ENCODE measurements at places on chromosomes 11 and 22.

- DNase-seq = no peak
Observed at GRCh38 chr11:115220423-115220822, 283.8 kb downstream of the CADM1 start.

DNA sequence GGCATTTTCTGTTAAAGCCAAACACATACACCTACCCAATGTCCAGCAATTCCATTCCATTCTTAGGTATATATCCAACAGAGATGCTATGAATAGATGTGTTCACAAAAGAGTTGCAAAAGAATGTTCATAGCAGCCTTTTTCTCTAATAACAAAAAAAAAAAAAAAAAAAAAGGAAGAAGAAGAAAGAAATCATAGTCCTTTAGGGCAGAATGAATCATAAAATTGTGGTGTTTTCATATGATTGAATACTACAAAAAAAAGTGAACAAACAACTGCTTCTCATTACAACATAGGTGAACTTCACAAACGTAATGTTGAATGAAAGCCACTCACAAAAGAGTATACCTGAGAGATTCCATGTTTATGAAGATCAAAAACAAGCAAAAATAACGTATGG, 66.8 kb upstream of the GRK3 start:
- no peak for DNase-seq

DNA sequence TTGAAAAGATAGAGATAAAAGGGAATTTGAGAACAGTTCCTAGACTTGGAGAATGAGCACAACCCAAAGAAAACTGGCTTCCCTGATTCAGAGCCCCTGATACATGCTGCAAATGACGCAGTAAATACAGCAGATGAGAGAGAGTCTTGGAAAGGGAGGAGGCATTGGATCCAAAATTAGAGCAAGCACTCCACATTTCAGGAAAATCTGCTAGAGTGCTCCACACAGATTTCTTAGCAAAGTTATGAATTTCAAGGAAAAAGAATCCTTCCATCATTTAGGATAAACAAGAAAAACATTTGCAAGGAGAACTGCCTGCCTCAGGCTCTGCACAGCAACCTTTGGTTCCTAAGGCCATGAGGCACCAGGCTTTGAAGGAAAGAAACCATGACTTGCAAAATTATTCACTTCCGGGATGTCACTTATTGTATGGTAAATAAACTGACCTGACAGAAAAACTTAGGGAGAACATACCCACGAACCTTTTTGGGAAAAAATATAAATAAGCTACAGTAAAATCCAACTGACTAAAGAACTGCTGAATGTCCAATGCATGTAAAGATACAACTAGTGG, 89.8 kb upstream of the RTL6 start:
- DNase-seq = no peak

- no peak for DNase-seq
Observed at GRCh38 chr22:36913427-36914389, at the start of gene CSF2RB. CSF2RB (plus strand) TSS chr22:36913628; CDS start chr22:36922208, 8,580 bp downstream.

DNA sequence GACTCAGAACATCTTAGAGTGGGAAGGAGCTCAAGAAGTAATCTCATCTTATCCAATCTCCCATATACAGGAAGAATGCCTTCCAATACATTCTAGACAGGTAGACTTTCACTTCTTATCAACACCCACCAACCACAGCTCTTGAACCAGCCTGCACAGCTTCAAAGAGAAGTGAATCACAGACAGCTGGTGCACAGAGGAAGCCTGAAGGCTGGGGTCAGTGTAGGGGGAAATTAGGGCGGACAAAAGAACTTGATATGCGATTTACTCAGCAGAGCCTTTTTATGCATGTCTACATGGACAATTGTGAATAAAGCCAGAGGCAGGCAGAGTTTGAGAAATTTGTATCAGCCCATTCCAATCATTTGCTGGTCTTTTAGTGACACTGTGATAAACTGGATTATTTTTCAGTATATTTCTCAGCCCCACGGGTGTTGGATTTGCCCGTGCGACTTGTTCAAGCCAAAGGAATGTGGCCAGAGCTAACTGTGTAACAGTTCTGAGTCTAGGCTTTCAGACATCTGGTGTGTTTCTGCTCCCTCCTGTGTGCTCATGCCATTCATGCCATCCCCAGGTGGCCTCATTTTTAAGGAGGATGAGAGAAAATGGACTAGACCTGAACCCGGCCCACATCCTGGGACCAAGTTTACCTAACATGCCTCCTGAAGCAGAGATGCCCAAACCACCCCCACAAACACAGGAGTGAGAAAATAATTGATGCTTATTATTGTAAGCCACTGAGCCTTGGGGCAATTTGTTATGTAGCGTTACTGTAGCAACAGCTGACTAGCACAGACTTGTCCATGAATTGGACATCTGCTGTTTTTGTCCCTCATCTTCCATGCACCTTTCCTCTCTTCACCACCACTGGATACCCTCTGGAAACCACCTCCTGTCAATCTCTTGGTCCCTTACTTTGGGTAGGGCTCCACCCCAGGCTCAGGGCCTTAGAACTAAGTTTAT, 137.5 kb upstream of the HSD17B12 start:
- DNase-seq = no peak

GRCh38 chr22:38414009-38414395, 41.0 kb downstream of the KCNJ4 start:
- DNase-seq = no peak

DNA sequence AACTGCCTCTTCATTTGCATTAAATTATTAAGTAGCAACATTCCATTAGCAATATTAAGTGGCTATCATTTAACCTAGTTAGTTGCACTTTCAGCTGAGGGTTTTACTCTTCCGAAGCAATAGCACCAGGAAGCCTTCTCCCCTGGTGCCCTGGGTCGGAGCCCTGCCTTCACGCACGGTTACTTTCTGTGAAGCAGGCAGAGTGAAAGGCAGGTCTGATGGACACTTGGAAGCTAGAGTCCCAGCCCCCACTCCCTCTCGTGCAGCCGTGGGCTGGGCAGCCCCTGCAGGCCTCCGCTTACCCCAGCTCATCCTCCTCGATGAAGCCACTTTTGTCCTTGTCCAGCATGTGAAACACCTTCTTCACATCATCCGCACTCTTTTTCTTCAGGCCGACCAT, 2.0 kb downstream of the PVALB start:
- no peak for DNase-seq

GRCh38 chr22:40593460-40594273, 42.9 kb downstream of the MRTFA start:
- no peak for DNase-seq

DNA sequence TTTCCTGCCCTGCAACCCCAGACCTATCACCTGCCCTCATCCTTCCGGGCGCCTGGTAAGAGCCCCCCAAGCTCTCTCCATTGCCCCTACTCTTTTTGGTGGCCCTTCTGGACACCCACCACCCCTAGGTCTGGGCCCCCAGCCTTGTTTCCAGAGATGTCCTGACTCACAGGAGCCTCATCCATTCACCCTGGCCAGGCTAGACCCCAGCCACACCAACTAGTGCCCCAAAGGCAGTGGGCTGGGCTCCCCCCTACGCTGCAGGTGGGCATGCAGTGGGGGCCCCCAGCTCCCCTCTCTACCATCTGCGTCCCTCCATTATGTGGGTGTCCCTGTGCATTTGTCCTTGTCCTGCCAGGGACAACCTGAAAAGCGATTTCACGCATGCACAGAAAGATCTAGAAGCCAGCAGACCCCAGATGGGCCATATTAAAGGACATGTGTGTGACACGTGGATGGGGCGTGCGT, 1.4 kb downstream of the MRGPRF start:
- no peak for DNase-seq

DNA sequence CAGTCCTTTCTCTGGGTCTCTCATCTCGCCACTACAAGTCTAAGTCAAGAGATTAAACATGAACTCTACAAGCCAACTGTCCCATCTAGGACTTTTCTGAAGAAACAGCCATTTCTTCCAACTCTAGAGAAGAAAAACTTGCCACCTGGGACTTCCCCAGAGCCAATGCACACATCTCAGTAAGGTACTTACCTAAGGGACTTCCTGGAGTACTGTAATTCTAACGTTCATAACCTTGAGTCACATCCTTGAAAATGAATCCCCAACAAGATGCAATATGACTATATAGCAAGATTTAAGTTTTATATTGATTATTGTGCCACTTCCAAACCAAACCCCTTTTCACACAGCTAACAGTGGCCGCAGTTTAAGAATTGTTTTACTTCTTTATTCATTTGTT, 11.9 kb upstream of the ISX start:
- no peak for DNase-seq

- no peak for DNase-seq
Observed at GRCh38 chr22:23067691-23068090, 2.6 kb upstream of the GNAZ start.

GRCh38 chr11:79019975-79020374, 420.9 kb downstream of the TENM4 start:
- no peak for DNase-seq

GRCh38 chr11:34790620-34791019, 125.6 kb downstream of the APIP start:
- no peak for DNase-seq

GRCh38 chr22:29871684-29872083, 11.3 kb upstream of the MTMR3 start:
- DNase-seq = no peak

DNA sequence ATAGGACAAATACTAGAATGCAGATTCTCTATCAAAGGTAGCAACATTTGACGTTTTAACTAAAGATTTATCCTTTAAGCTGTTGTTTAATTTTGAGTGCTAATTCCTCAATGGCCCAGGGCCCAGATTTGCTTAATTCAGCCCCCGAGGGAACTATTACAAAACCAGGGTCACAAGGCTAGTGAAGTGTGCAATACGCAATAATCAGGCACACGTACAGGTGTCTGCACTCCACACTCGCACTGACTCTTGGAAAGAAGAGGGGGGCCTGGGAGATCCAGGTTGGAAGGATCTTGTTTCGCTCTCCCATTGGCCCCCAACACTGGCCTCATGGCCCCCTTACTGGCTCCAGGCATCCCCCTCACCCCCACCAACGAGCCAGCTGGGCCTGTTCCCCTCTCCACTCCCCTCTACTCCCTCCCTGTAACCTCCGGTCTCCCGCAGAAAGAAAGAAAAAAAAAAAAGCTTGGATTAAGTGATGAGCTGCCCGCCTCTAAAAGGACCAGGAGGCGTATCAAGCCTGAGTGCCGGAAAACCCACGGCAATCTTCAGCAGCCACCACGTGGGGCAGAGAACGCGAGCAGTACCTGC, 2.2 kb upstream of the KIRREL3 start:
- DNase-seq = no peak

GRCh38 chr11:64891215-64891848, 12.9 kb upstream of the EHD1 start:
- DNase-seq = no peak

All from substantia nigra (tissue), 51 donors.